ENCODE measurements at places on chromosomes 7 and 10.
A peak's percentile ranks its signal among the peaks of the same experiment; 100 is the strongest.

DNA sequence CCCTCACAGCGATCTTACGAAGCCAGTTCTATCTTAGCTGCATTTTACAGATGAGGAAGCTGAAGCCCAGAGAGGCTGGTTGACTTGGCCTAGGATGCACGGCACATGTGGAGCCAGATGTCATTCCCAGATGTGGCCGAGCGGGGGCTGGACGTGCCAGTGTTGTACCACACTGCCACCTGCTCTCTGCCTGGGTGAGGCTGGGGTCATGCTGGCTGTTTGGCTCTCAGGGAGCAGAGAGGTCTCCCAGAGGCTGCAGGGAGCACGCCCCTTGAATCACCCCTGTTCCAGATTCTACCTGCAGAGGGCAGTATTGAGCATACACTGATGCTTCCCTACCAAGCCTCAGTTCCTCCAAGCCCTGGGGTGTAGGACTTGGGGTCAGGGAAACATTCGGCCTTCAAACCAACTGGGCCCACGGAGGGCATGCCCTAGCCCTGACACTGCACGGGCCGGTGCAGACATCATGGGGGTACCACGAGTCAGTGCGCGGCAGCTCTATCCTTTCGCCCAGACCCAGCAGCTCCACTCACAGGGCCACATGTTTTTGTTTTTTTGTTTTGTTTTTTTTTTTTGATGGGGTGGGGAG, 3.8 kb upstream of the GTF2IRD1 start:
- DNase-seq, result peak; percentile 91

DNA sequence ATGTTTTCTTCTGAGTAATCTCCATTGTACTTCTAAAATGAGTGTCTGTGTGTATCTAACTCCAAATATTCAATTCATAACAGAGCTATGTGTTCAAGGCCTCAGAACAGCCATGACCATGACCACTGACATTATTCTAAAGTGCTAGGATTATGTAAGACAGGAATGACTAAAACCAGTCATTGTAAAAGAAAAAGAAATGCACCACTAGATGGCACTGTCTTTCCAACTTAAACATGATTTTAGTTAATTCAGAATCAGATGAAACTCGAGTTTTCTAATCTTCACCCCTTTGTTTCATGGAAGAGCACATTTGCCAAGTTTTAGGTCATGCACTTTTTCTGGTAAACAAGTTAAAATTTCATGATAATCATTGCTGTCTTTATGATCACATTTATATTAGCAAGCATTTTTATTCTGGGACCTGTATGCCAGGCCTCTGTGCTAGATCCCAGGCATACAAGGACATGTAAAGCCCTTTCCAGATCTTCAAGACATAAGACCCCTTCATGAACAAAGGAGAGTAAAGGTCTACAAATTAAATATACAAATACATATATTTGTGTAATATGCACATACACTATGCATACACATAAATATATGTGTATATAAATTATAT, 26.1 kb upstream of the RSU1 start:
- no peak for DNase-seq

DNA sequence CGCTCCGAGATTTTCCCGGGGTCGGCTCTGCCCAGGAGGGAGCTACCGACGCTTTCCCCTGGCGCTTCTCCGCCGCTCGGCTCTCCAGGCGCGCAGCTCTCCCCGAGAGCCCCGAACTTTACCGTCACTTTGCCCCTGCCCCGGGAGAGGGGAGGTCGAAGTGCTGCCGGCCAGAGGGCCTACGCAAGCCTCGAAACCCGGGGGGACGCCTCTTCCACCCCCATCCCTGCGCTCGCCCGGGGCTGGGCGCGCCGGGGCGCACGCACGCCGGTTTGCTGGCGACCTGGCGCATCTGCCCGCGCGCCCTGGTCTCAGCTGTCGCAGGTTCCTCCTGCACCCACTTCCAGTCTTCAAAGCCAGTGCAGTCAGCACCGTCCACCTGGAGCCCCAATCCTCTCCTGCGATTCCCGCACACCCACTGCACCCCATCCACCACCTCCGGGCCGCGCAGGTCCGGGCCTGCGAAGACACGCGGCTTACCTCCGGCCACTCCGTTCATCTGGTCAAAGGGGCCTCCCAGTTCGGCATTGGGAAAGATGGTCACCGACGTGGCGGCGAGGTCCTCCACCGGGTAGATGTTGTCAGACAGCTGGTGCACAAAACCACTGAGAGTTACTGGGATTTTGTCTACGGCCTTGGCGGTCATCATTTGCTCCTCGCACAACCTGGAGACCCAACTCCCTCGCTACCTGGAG, 638 bp downstream of the EGR2 start:
- no peak for DNase-seq

- DNase-seq, result peak; percentile 14
These were observed 43.8 kb upstream of the CSTF2T start for GRCh38 chr10:51743146-51743545.

DNA sequence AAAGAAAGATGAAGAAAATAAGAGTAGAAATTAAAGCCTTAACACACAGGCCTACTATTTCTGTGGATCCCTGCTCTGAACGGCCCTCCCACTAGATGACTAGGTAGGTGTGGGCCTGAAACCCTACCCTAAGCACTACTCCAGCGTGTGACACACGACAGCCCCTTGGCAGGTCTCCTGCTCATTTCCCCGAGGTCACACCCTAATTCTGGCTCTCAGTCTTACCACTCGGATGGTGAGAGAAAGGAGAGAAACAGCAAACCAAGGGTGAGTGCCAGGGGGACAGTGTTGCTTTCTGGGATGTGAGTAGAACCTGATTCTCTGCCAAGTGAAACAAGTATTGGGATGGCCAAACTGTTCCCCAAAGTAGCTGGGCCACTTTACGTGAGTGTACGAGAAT, 12.1 kb downstream of the GALNTL5 start:
- no peak for DNase-seq

All from GM19239 (cell line).